ENCODE measurements at places on chromosomes 6 and 20.

DNA sequence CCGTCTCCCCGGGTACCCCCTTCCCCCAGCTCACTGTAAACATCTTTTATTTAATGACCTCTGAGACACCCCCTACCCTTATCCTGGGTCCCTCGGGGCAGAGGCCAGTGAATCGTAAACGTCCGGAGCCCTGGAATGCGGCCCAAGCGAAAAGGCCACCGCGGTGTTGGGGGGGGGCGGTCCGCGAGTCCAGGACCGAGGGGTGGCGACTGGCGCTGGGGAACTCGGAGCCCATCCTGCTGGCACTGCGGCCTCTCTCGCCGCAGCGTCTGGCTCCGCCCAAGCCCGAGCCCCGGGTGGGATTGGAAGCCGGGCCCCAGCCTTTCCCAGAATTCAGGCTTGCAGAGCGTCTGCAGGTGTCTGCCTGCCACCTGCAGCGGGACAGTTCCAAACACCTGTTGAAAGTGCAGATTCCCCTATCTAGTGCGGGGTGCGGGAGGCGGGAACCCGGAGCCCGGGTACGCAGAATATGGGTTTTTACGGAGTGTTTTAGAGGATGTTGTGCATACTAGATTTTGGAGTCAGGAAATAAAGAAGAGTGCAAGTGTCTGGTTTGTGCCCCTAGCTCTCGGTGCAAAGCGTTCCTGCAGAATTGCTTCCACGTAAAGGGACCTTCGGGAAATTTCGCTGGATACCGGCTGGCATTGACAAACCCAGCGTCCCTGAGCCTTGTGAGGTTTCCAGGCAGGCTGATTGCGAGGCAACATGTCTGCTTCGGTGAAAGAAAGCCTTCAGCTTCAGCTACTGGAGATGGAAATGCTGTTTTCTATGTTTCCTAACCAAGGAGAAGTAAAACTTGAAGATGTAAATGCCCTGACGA lies 800 bp downstream of the RWDD2A start:
- no peak for DNase-seq

DNA sequence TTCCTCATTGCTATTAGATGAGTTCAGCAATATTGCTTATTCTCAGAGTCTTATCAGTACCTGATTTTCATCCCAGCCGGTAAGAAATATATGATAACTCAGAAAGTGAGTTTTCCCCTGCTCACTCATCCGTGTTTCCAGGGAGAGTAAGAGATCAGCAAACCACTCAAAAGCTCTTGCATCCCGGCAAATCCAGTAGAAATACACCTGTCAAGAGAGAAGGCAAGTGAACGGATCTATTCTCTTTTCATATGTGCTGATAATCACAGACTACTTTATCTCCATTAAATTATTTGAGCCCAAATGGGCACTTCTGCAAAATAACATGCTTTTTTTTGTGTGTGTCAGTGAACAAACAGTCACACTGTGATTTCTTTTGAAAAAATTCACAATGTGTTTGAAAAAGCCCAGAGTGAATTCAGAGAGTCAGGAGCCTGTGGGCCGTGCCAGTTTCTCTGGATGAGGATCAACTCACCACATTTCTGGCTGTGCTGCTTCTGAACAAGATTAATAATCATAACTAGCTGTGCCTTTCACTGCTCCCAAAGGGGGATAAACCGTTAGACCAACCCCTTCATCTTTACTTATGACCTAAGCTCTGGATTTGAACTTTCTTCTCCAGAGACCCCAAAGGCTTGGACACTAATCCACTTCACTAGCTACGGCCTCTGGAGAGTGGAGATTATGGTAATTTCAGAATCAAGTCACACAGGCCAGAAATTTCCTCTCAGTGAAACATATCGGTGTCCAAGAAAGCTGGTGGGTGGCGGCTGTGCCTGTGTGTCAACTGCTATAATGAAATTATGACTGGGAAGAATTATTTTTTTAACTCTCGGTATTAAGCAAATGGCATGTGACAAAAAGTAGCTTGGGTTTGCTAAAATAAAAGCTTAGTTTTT lies 44.2 kb downstream of the NOX3 start:
- DNase-seq = no peak

DNA sequence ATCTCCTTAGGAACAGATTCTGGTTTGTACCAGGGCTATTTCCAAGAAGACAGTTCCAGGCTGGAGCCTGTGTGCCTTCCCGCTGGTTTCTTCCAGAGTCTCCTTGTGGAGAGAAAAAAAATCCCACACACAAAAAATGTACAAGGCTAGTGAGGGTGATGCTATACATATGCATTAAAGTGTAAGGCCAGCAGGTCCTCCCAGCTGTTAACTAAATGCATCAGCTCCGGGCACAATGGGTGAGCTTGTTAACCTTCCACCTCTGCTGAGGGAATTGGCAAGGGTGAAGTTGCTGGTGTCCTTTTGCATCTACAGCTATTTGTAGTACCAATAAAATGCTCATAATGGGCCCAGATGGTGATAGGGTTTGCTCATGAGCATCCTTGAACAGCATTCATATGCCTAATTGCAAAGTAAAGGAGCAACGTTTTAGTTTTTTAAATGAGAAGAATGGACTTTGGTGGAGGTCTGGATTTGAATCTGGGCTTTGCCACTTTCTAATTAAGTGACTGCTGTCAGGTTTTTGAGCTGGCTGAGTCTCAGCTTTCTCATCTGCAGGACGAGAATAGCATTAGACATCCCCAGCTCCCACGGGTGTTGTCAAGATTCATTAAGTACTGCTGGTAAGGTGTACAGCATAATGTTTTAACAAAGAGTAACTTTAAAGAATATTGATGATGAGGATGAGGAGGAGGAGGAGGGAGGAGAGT lies 361.8 kb downstream of the QKI start:
- no peak for DNase-seq

DNA sequence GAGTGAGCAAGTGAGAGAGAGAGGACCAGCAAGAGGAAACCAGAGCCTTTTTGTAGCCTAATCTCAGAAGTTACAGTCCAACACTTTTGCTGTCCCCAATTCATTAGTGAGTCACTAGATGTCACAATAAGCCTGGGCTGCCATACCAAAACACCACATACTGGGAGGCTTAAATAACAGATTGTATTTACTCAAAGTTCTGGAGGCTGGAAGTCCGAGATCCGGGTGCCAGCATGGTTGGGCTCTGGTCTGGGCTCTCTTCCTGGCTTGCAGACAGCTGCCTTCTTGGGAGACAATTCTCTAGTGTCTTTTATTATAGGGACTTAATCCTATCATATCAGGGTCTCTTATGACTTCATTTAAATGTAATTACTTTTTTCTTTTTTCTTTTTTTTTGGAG lies 50.7 kb upstream of the FERMT1 start:
- no peak for DNase-seq

DNA sequence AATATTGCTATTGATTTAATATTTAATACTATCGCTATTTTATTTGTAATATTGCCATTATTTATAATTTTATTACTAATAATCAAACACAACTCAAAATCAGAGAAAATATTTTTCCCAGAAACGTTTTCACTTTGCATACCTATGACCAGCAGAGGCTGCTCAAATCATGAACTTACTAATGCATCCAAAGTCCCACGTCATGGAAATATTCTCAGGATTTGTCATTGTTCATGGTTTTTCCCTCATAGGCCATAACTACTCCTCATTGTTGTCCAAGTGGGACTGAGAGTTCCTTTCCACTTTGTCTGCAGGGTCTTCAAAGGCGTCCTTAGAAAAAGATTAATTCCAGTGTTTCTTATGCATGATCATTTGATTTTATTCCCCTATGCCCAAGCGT lies 344.8 kb downstream of the THBS2 start:
- no peak for DNase-seq

DNA sequence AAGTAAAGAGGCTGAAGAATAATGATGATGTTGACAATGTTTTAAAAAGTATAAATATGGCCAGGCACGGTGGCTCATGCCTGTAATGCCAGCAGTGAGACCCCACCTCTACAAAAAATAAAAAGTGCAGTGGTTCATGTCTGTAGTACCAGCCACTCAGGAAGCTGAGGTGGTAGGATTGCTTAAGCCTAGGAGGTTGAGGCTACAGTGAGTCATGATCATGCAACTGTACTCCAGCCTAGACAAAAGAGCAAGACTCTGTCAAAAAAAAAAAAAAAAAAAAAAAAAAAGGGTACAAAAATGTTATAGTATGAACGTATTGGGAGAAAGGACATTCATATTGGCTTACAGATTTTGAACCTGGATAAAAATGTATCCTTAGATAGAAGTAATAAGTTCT lies 543.1 kb upstream of the IRAK1BP1 start:
- no peak for DNase-seq

DNA sequence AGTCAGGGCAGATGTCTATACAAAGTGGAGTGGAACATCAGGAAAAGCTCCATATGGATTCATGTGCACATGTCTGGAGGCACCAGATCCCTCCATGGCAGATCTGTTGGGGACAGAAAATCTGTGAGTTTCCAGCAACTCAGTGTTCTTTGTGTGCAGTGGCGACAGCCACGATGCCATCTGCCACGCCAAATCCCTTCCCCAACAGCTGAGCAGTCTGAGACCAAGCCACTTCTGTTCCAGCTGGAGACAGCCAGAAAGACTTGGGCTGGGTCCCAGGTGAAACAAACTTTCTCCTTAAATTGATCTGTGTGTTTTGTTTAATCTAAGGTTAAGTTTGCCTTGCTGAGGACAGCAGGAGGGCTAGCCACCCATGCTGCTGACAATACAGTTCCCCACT lies 22.9 kb downstream of the FKBP1A start:
- DNase-seq = no peak

Measured in activated naive CD8-positive, alpha-beta T cell treated with anti-CD3 and anti-CD28 coated beads, Interleukin-2, amount 50 U/mL, for 16 hours (primary cell).